ENCODE measurements at places on chromosomes 13 and 19.
A peak's percentile ranks its signal among the peaks of the same experiment; 100 is the strongest.

GRCh38 chr19:44813841-44814470 lies 5.1 kb downstream of the BCAM start:
- no peak for DNase-seq

GRCh38 chr19:49684251-49684982 lies 5.0 kb upstream of the ADM5 start:
- no peak for DNase-seq

DNA sequence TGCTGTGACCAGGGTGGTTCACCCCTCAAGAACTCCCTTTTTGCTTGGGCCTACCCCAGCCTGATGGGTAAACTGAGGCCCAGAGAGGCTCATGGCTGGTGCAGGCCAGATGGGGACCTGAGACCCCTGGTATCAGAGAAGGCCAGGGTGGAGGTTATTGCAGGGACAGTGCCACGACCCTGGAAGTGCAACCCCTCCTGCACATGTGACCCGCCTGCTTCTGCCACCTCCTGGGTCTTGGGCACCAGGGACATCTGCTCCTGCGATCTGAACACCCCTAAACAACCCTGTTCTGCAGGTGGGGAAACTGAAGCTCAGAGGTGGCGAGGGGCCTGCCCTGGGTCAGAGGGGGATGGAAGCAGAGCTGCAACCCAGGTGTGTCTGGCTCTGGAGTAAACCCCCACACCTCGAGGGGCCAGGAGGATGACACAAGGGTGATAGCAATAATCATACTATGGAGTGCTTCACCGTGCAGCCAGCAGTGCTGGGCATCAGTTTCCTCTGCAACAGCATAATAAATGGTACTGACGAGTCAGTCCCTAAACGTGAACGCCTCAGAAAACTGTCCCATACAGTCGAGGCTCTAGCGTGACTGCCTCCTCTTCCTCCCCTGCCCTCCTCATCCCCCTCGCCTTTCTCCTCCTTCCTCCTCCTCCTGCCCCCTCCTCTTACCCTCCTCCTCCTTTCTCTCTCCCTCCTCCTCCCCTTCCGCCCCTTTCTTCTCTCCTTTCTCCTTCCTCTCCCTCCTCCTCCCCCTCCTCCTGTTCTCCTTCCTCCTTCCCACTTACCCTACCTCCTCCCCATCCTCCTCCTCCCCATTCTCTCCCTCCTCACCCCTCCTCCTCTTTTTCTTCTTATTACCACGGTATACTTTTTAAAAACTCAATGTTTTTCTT lies 4.3 kb downstream of the YJEFN3 start:
- DNase-seq, result no peak

GRCh38 chr13:73937441-73937840 lies 196.8 kb downstream of the KLF12 start:
- DNase-seq, result no peak

- DNase-seq, result no peak
Observed at GRCh38 chr19:10767726-10768125, 49.8 kb downstream of the DNM2 start.

DNA sequence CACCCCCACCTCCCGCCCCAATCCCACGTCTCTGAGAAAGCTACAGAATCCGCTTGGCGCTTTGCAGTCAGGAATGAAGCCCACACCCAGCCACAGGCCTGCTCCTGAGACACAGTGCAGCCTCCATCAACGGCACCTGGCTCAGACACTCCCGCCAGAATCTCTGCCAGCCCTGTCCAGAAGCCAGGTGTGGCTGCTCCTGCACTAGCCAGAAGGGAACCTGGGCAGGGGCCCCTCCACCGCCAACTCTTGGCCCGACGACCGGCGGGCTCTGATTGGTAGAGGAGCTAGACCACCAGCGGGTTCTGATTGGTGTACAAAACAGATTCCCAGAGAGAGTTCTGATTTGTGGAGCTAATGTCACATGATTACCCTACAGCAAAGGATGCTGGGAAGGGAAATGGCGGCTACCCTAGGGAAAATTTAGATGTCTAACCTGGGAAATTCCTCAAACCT lies 2.9 kb upstream of the PPP6R1 start:
- no peak for DNase-seq

DNA sequence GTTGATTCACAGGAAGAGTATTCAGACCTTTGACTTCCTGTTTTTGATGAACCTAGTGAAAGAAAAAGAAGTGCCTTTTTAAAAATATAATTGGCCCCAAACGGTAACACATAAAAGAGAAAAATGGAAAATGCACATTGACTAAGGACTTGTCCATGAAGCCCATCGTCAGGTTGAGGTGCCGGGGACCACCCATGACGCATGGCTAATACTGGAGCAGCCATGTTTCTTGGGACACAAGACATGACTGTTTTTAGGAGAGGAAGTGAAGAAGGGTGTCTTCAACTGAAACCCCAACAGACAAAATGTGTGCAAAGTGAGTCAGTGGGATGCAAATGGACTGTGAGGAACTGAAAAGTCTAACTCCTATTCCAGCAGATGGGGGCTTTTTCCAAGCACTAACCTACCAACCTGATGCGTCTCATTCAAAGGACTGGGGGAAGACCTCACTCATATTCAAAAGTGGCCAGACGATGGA lies 459.4 kb downstream of the FOXO1 start:
- DNase-seq, result no peak

DNA sequence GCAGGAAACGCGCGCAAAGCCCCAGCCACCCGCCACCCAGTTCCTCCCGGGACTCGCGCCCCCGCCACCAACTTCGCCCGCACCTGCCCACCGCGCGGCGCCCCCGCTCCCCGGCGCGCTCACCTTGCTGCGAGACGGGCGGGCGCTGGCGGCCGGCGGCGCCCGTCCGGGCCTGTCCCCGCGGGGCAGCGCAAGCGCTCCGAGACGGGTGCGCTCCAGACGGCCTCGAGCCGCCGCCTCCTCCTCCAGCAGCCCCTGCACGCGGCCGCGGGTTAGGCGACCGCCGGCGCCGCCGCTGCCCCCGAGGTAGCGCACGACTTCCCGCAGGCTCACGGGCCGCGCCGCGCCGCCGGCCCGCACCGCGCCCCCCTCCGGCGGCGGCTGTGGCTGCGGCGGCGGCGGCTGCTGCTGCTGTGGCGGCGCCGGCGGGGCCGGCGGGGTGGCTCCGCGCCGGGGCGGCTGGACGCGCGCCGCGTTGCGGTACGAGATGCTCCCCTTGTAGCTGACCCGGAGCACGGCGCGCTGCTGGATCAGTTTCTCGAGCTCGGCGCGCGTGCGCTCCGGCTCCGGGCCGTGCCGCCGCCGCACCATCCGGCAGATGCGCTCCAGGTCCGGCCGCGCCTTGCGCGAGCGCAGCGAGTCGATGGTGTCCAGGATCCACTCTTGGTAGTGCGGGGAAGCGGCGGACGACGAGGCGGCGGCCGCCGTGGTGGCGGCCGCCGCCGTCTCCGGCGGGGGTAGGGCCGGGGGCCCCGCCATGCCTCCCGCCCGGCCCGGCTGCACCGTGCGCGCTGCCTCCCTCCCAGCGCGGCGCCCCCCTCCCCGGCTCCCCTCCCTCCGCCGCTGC lies 666 bp downstream of the SAMD1 start:
- DNase-seq, result peak; percentile 88

DNA sequence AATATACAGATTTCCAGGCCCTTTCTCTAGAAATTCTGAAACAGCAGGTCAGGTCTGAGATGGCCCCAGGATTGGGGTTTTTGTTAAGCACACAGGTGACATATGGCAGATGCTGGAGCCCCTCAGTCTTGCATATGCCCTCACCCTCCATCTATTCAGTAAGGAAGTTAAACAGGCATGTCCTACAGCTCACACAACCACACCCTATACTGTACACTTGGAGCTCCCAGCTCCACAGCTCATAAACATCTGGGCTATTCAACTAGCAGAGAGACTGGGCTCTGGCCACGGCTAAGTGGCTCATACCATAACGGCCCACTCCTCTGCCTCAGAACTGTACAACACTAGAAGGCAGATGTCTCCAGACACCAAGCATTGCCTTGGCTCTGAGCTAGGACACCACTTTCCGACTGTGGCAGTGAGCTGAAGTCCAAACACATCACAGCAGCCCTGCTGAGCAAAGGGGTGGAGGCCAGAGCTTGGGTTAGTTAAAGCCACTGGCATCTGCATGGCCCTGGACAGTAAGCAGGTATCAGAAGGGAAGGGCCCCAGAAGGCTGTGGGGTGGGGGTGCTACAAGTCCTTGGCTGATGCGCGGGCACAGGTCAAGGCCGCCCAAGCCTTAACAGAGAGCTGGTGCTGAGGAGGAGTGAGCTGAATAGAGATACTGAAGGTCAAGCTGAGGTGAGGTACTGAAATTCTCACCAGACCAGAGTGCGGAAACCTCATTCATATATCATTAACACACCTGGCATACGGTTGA lies 79.1 kb downstream of the ABCC4 start:
- DNase-seq, result no peak

- peak; percentile 56 for DNase-seq
Observed at GRCh38 chr13:50611117-50611781, 232.2 kb downstream of the DLEU7 start.

DNA sequence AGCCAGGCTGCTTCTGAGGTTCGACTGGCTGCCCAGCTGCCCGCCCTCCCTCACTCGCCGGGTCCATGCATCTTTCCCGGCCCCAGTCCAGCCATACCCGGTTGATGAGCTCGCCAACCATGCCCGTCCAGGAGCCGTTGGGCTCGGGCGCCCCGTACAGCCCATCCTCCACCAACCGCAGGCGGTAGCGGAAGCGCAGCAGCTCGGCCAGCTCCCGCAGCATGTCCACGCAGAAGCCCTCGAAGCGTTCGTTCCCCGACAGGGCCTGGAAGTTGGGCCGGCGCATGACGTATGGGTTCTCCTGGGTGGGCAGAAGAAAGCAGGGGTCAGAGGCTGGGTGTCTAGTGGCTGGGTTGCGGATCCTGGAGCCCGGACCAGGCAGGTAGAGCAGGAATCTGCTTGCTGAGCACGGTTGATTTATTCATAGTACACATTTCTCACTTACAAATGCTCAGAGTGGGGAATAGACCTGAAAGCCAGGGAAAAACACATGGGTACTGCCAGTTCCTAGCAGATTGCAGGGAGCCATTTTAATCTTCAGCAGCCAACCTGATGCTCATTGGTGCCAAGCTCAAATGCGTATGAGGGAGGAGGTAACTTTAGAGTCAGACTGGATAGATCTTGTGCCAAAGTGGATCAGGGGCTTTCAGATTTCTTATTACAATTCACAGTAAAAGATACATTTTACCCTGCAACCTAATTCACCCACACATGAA lies 27.4 kb downstream of the GRIK5 start:
- no peak for DNase-seq

- no peak for DNase-seq
Observed at GRCh38 chr19:46994141-46994686, 25.4 kb upstream of the NPAS1 start.

- no peak for DNase-seq
Observed at GRCh38 chr13:45109102-45109720, 11.1 kb upstream of the GTF2F2 start.

GRCh38 chr13:97946951-97947588 lies 6.4 kb upstream of the IPO5 start:
- no peak for DNase-seq
